Stimulated activated CD8-positive, alpha-beta memory T cell treated with anti-CD3 and anti-CD28 coated beads, Interleukin-2, amount 100 ng/mL, for 48 hours (primary cell): ENCODE measurements at places on chromosomes 7 and 10.

GRCh38 chr7:27204851-27205322, 5.0 kb upstream of the HOXA13 start:
- DNase-seq: no peak

GRCh38 chr7:30238721-30239441, 45.5 kb upstream of the ZNRF2 start:
- no peak for DNase-seq

GRCh38 chr10:29007748-29008610, 280.9 kb upstream of the LYZL1 start:
- no peak for DNase-seq

GRCh38 chr10:17512341-17513001, 58.1 kb upstream of the ST8SIA6 start:
- no peak for DNase-seq

- DNase-seq: no peak
These were observed 59.6 kb upstream of the ZNF32 start for GRCh38 chr10:43708262-43708661.

DNA sequence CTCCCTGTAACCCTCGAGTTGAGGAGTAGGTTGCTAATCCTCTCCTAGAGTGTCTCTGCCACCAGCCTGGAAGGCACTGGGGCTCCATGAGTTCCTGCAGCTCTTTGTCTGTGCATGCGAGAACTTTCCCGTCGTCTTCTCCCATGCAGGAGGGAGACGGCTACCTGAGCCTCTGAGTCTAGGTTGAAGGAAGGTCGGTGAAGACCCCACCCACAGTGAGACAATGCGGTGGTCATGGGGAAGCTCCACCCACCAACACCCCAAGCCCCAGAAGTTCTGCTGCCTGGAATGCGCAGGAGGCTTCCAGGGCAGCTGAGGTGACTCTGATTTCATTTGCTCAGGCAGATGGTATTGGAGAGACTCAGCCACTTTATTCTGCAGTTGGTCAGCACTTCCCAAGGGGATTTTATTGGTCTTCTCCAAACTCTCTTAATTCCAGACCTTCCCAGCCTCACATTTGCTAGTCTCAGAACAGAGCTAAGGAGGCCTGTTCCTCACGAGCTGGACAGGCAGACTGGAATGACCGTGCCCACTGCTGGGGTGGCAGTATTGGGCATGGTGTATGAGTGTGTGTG, 36.5 kb downstream of the PTPRE start:
- DNase-seq: no peak

- peak; percentile 23 for DNase-seq
These were observed 3.0 kb upstream of the BTBD16 start for GRCh38 chr10:122267849-122268737.
